Activated CD4-positive, alpha-beta memory T cell treated with anti-CD3 and anti-CD28 coated beads for 36 hours (primary cell): ENCODE measurements at places on chromosomes 3 and 15. TPM values are rescaled to one million over a fixed set of nuclear protein-coding genes. Genes with fewer than 3 reads are reported as not detected.
A peak's percentile ranks its signal among the peaks of the same experiment; 100 is the strongest.

DNA sequence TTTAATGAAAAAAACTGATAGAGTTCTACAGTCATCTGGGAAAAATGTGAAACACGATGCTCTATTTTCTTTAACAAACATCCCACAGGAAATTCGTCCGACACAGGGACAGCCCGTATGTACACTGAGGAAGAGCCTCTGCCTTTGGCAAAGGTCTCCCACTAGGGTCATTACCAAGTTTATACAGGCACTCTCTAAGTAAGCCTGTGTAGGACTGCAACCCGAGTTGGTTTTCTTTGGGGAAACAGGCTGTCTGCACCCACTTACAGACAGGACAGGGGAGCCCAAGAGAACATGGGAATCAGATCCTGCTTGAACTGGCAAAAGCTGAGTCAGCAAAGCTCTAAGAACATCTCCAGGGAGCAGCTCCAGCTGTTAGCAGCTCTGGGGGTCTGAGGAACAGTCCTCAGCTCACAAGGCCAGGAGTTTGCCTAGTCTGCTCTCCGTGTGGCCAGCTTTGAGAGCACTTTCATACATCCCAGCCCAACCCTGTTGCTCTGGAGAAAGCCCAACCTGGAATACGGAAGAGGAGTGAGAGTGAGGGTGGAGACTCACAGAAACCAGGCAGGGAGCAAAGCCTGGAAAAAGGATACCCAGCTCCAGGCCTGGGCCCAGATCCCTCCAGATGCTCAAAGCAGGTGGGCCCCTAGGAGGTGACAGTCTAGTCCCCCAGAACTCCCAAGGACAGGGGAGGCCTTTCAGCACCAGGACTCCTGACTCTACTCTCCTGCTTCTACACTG lies 1.9 kb downstream of the TBC1D2B start:
- H3K27ac ChIP-seq: peak overlapping the region; percentile 74
- DNase-seq: no peak
- peaks cover 62% of the 10 kb centered on the region for H3K4me1 ChIP-seq
- H3K36me3 ChIP-seq: peaks cover 8% of the 10 kb centered on the region

DNA sequence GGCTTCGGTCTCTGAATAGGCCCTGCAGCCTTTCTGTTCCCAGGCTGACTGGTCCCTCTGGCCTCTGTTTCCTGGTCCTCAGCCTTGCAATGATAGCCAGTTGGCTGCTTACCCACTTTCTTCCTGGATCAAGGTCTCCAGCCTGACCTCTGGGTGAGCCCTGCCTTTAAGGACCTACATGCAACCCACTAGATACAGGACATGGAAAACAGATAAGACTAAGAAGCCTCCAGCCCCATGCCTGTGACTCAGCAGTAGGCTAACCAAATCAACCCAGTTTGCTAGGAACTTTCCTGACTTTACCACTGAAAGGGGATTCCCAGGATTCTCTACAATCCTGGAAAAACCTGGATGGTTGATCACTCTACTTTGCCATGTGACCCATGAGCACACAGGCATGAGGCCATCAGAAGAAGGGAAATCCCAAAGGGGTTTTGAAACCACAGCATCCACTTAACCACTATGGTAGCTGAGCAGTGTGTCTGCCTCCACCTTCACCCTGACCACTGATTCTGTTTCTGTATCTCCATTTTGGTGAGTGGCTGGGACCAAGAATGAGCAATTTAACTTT lies 188.1 kb downstream of the CHST2 start:
- no peaks in the 10 kb centered on the region for H3K4me1 ChIP-seq
- DNase-seq: no peak
- H3K36me3 ChIP-seq: no peaks in the 10 kb centered on the region

The CHAC1 gene
- 21.6 TPM for total RNA-seq

The NEIL1 gene
- total RNA-seq: 10.1 TPM

- H3K4me3 ChIP-seq: no peak overlapping the region
- H3K4me1 ChIP-seq: peaks cover 12% of the 10 kb centered on the region
- H3K27me3 ChIP-seq: no peaks in the 10 kb centered on the region
- H3K27ac ChIP-seq: no peak overlapping the region
- DNase-seq: no peak
These were observed 73.8 kb downstream of the GOLIM4 start for GRCh38 chr3:168021737-168022450.

GRCh38 chr3:10555263-10555662 lies 49.9 kb upstream of the ATP2B2 start:
- peaks cover 16% of the 10 kb centered on the region for H3K4me1 ChIP-seq
- no peak overlapping the region for H3K4me3 ChIP-seq
- peaks cover 2% of the 10 kb centered on the region for H3K27me3 ChIP-seq
- no peaks in the 10 kb centered on the region for H3K36me3 ChIP-seq
- H3K27ac ChIP-seq: no peak overlapping the region

DNA sequence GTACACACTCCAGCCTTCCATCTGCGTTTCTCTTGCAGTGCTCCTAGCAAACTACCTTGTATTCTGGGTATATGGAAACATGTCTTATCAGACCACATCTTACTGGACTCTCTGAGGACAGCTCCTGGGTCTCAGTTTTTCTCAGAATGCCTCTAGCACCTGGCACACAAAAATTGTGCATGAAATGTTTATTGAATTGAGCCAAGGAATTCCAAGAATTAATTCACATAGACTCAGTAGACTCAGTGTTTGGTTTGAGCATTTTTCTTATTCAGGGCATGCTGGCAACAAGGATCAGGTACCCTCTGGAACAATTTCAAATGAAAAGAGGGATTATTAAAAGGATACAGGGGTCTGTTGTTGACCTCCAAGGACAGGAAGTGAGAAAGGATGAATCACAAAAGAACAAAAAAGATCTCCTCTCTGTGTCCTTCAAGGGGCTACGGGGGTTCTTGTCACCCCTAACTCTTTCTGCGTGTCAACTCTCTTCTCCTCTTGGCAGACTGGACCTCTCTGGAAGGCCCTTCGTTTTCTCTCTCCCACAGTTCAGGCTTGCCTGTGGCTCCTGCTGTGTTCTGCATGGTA lies 270.0 kb upstream of the HES1 start:
- peaks cover 2% of the 10 kb centered on the region for H3K4me1 ChIP-seq
- peaks cover 19% of the 10 kb centered on the region for H3K27me3 ChIP-seq
- no peak overlapping the region for H3K4me3 ChIP-seq

The TGM5 gene
- not detected for total RNA-seq

GRCh38 chr3:112815981-112816380 lies 30.7 kb downstream of the CD200R1L start:
- no peak overlapping the region for H3K4me3 ChIP-seq
- DNase-seq: no peak
- no peaks in the 10 kb centered on the region for H3K27me3 ChIP-seq
- H3K4me1 ChIP-seq: peaks cover 20% of the 10 kb centered on the region

The SCG5 gene
- total RNA-seq: 1.6 TPM

- H3K36me3 ChIP-seq: peaks cover 33% of the 10 kb centered on the region
- H3K4me3 ChIP-seq: no peak overlapping the region
- peaks cover 47% of the 10 kb centered on the region for H3K4me1 ChIP-seq
These were observed 1.4 kb downstream of the UBR1 start for GRCh38 chr15:43104426-43104825.

The KBTBD12 gene
- total RNA-seq: not detected

DNA sequence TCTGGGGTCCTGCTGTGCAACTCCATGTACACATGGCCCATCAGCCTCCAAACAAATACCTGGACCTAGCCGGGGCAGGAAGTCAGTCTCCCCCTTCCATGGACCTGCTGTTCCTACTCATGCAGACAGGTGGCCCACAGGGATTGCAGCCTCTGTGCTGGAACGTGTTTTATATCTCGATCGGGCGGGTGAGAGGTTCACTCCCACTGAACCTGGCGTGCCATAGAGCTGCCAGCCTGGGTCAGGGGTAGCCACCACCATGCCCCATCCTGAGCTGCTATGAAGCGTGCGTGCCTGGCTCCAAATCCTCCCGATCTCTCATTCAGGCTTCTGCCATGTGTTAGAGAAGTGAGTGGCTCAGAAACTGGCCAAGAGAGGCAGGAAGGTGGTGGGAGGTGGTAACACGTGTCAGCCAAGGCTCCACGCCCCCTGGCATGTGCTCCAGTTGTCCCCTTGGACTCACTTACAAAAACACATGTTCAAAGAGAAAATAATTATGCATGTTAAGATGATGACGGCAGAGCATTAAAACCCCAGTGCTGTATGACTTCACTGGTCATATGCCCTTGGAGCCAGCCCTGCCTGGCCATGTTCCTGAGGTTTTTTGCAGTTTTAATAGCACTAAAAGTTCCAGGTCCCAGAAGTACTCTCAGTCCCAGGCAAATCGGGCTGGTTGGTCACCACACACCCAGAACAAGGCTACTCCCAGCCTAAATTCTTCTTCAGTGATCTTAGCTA lies 30.6 kb downstream of the CTSH start:
- H3K36me3 ChIP-seq: peaks cover 30% of the 10 kb centered on the region
- DNase-seq: no peak
- H3K4me3 ChIP-seq: no peak overlapping the region

GRCh38 chr15:89205991-89206585 lies 15.3 kb downstream of the RLBP1 start:
- no peak for DNase-seq
- peaks cover 33% of the 10 kb centered on the region for H3K4me1 ChIP-seq
- H3K4me3 ChIP-seq: no peak overlapping the region
- peaks cover 3% of the 10 kb centered on the region for H3K36me3 ChIP-seq
- H3K27me3 ChIP-seq: no peaks in the 10 kb centered on the region

The MCF2L2 gene
- 4.7 TPM for total RNA-seq

The SEC22C gene
- 47.0 TPM for total RNA-seq

GRCh38 chr3:11769704-11770476 lies 76.8 kb downstream of the TAMM41 start:
- H3K36me3 ChIP-seq: no peaks in the 10 kb centered on the region
- no peak overlapping the region for H3K4me3 ChIP-seq
- no peaks in the 10 kb centered on the region for H3K27me3 ChIP-seq
- no peak for DNase-seq

- DNase-seq: no peak
- H3K36me3 ChIP-seq: no peaks in the 10 kb centered on the region
- H3K4me1 ChIP-seq: no peaks in the 10 kb centered on the region
- no peak overlapping the region for H3K27ac ChIP-seq
- no peaks in the 10 kb centered on the region for H3K27me3 ChIP-seq
These were observed 94.9 kb downstream of the HMG20A start for GRCh38 chr15:77515613-77516012.

The ATG3 gene
- total RNA-seq: 59.5 TPM

DNA sequence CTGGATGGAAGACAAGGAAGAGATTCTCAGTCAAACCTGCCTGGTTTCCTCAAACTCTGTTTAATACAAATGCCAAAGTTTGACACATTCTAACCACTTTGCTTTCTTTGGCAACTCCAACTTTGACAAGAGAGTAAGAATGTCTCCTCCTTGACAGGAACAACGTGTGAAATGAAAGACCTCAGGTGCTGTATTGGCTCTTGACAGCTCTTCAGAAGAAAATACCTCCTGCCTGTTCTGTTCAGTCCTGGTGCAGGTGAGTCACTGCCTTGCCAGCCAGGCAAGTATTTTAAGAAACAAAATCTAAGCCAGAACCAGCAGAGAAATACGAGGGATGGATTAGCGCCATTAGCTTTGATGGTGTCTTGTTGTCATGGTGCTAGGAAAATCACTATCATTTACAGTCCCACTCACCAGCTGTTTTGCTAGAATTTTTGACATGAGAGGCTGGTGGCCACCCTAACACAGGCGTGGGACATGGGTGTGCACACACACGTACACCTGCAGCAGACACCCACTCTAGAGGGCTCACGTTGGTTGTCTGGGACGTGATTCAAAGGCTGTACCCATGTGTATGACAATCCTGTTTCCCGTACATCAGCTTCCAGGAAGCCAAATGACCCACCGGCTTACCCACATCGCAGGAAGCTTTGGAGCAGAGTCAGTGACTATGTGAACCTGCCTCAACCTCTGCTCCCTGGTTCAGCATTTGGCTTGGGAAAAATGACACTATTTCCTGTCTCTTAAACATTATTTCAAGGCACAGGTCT lies 60.4 kb downstream of the CCNL1 start:
- H3K4me1 ChIP-seq: peaks cover 48% of the 10 kb centered on the region
- DNase-seq: no peak
- peak overlapping the region; percentile 63 for H3K27ac ChIP-seq
- no peaks in the 10 kb centered on the region for H3K36me3 ChIP-seq
- no peak overlapping the region for H3K4me3 ChIP-seq
- no peaks in the 10 kb centered on the region for H3K27me3 ChIP-seq

The IP6K1 gene
- total RNA-seq: 29.3 TPM

The MYZAP gene
- 0.55 TPM for total RNA-seq

- H3K4me1 ChIP-seq: no peaks in the 10 kb centered on the region
- DNase-seq: no peak
- no peak overlapping the region for H3K4me3 ChIP-seq
- H3K36me3 ChIP-seq: no peaks in the 10 kb centered on the region
These were observed 389.9 kb downstream of the FEZF2 start for GRCh38 chr3:61983479-61983878.

The KIF15 gene
- 41.0 TPM for total RNA-seq

DNA sequence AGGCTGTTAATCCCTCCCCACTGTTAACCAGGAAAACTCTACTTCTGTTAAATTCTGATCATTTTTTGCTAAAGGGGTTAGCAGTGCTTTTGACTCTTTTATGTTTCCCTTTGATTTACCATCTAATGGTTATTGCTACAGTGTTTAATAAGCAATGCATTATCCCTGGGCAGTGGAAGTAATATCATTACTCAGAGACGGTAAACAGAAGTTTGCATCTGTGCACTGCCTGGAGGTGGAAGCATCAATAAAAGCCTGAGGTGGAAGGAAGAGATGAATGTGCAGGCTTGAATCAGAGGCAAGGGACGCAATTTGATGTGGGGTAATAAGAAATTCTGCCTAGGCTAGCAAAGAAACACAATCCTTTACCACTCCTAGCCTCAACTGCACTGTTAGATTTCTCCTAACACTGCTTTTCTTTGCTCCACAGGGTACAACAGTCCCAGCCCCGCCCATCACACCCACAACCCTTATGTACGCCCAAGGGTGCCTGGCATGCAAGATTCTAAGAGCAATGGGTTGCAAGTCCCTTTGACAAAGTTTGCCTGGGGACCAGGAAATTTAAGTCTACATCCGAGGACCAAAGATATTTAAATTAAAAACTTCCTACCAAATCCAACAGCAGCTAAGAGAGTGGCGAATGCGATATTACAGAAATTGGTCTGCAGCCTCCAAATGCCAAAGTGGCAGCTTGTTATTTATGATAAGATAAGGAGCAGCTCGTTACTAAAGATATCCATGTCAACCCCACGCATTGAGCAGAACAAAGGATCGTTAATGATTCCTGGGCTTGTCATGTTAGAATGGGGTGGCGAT lies 261.4 kb downstream of the FHIT start:
- H3K27me3 ChIP-seq: no peaks in the 10 kb centered on the region
- no peak overlapping the region for H3K4me3 ChIP-seq
- no peak overlapping the region for H3K27ac ChIP-seq
- DNase-seq: no peak
- no peaks in the 10 kb centered on the region for H3K36me3 ChIP-seq

- H3K36me3 ChIP-seq: peaks cover 4% of the 10 kb centered on the region
- DNase-seq: no peak
- no peak overlapping the region for H3K4me3 ChIP-seq
- H3K27me3 ChIP-seq: peaks cover 2% of the 10 kb centered on the region
- H3K4me1 ChIP-seq: no peaks in the 10 kb centered on the region
- H3K27ac ChIP-seq: no peak overlapping the region
These were observed 92.1 kb downstream of the DTWD1 start for GRCh38 chr15:49712846-49713450.

GRCh38 chr15:90316139-90316538 lies 35.9 kb upstream of the ZNF774 start:
- H3K27ac ChIP-seq: no peak overlapping the region
- no peaks in the 10 kb centered on the region for H3K27me3 ChIP-seq
- H3K36me3 ChIP-seq: no peaks in the 10 kb centered on the region
- no peak overlapping the region for H3K4me3 ChIP-seq
